ENCODE measurements at places on chromosomes 6 and 20.

- peak; percentile 32 for DNase-seq
Observed at GRCh38 chr6:53103993-53104675, 38.9 kb downstream of the FBXO9 start.

GRCh38 chr6:167742719-167743303 is 83.9 kb upstream of the AFDN start:
- peak; percentile 76 for DNase-seq

GRCh38 chr6:34090529-34090928 is 55.4 kb downstream of the GRM4 start:
- DNase-seq, result no peak

- DNase-seq, result no peak
Observed at GRCh38 chr6:78484198-78485064, 382.9 kb upstream of the IRAK1BP1 start.

- DNase-seq, result no peak
Observed at GRCh38 chr6:138230759-138231380, 12.6 kb upstream of the PBOV1 start.

DNA sequence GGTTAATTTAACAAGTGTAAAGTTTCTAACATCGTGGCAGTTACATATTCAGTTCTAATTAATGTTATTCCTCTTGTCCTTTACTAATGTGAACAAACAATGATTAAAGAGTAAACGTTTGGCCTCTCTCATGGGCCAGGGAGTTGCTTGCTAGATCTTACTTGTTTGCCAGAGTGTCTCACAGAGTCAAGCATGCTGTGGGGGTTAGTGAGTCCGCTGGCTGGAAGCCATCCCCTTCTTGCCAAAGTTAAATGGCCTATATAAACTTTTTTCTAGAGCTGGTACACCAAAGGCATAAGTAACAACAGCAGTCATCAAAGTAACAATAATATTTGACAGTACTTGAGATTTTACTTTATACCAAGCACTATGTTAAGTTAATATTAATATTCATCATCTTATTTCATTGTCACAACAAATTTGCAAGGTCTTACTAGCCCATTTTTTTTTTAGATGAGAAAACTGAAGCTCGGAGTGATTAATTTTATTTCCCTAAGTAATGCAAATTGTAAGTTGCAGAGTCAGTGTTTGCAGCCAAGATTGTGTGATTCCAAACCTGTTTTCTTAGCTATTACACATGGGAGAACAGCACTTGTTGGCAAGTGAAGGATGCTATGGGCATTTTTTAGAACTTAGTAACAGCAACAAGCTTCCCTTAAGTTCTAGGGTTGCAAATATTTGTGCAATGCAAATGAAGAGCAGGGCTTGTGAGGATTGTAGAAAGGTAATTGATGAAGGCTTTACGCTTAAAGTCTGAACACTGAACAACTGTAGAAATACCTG is 224.5 kb downstream of the RFPL4B start:
- DNase-seq, result no peak

DNA sequence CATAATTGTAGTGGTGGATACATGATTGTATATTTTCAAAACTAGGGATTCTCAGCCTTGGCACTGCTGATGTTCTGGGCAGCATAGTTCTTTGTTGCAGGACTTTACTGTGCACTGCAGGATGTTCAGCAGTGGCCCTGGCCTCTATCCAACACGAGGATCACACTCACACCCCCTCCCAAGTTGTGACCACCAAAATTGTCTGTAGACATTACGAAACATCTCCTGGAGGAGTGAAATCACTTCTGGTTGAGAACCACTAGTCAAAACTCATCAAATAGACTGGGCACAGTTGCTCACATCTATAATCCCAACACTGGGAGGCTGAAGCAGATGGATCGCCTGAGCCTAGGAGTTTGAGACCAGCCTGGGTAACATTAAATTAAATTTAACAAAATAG is 123.1 kb upstream of the CDYL start:
- no peak for DNase-seq

DNA sequence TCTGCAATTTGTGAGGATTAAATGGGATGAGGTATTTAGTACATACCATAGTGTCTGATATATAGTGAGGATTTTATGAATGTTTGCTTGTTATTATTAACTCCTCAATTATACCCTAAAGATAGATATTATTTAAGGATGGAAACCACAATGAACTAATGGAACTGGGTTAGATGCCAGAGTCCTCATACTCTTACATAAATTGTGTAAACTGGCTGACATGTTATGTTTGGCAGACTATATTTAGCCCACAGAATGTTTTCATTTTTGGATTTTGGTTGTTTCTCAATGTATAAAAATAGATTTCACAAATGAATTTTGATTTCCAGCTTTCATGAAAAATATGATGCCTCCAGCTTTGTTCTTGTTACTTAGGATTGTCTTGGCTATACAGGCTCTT is 37.6 kb downstream of the HTR1B start:
- DNase-seq, result no peak

- peak; percentile 63 for DNase-seq
Observed at GRCh38 chr6:130676077-130676772, 151.0 kb upstream of the SMLR1 start.

GRCh38 chr6:11552442-11552841 is 14.9 kb downstream of the TMEM170B start:
- DNase-seq, result no peak

DNA sequence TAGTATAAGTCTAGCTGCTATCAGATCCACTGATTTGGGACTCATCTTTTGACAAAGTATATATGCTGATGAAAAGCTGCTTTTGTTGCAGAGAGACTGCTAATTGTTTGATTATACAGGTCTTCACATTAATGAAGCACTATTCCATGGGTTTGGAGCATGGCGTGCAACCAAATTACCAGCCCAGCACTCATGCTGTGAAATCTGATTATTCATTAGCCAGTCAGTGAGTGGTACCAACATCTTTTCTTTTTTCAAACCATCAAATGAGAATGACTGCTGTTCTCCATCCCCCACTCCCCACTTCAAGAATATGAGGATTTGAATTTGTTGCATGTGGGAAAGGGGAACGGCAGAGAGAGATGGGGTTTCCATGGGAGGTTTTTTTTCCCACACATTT is 91.3 kb downstream of the ID4 start:
- DNase-seq, result no peak

DNA sequence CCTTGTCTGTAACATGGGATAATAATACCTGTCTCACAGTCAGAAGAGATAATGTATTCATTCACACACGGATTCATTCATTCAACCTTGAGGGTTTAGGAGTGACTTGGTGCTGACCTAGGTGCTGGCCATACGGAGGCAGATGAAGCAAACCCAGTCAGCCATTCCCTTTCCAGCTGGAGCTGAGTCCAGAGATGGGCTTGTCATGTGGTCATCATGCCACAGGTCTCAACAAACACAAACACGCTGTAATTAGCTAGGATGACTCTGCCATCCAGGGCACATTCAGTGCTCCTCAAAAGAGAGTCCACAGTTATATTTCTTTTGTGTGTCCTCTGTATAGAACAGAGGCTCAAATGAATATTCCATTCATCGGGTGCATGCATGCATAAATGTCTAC is 19.5 kb upstream of the PRELID3B start:
- no peak for DNase-seq

DNA sequence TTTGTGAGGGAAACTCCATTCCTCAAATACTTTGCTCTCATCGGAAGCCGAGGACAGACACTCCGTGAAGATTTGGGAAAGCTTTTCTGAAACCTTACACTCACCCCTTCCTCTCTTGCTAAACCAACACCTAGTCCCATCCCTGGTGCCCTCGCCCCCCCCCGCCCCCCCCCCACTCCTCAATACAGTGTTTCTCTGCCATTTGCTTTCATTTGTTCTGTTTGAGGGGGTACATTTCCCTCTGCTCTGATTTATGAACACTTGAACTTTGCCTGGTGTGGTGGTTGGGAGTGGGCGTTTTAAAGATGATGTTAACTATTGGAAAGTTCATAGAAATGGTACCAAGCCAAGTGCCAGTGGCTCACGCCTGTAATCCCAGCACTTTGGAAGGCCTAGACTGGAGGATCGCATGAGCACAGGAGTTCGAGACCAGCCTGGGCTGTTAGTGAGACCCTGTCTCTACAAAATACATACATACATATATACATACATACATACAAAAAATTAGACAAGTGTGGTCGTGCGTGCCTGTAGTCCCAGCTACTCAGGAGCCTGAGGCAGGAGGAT is 1.1 kb downstream of the RAB32 start:
- peak; percentile 48 for DNase-seq

- DNase-seq, result no peak
Observed at GRCh38 chr6:112245511-112246203, 8.7 kb downstream of the LAMA4 start.

- no peak for DNase-seq
Observed at GRCh38 chr6:14765721-14766390, 480.0 kb upstream of the JARID2 start.

- DNase-seq, result peak; percentile 83
Observed at GRCh38 chr6:85923013-85923430, 280.3 kb upstream of the SYNCRIP start.

DNA sequence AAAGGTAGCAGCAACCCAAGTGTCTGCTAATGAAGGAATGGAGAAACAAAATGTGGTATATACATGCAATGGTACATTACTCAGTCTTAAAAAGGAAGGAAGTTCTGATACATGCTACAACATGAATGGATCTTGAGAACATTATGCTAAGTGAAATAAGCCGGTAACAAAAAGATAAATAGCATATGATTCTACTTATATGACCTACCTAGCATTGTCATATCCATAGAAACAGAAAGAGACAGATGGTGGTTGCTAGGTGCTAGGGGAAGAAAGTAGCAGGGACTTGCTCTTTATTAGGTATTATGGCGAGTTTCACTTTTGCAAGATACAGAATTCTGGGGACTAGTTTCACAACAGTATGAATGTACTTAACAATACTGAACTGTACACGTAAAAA is 46.6 kb downstream of the UBR2 start:
- DNase-seq, result no peak

- peak; percentile 51 for DNase-seq
Observed at GRCh38 chr6:23559587-23560343, 566.2 kb upstream of the NRSN1 start.

DNA sequence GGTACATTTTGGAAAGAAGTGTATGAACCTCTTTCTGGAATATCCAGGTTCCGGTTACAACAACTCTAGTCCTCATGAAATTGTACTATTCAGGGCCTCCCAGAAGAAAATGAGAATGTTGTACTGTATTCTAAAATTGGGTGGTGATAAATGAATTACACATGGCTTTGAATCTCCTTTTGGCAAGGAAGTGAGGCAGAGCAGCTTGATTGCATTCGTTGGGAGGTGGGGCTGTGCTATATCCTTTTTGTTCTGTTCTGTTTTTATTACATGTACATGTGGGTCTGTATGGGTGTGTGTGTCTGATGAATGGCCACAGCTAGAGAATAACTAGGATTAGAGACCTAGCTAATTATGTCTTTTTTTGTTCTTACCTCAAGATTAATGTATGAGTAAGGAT is 37.8 kb upstream of the SNRPB2 start:
- DNase-seq, result no peak

DNA sequence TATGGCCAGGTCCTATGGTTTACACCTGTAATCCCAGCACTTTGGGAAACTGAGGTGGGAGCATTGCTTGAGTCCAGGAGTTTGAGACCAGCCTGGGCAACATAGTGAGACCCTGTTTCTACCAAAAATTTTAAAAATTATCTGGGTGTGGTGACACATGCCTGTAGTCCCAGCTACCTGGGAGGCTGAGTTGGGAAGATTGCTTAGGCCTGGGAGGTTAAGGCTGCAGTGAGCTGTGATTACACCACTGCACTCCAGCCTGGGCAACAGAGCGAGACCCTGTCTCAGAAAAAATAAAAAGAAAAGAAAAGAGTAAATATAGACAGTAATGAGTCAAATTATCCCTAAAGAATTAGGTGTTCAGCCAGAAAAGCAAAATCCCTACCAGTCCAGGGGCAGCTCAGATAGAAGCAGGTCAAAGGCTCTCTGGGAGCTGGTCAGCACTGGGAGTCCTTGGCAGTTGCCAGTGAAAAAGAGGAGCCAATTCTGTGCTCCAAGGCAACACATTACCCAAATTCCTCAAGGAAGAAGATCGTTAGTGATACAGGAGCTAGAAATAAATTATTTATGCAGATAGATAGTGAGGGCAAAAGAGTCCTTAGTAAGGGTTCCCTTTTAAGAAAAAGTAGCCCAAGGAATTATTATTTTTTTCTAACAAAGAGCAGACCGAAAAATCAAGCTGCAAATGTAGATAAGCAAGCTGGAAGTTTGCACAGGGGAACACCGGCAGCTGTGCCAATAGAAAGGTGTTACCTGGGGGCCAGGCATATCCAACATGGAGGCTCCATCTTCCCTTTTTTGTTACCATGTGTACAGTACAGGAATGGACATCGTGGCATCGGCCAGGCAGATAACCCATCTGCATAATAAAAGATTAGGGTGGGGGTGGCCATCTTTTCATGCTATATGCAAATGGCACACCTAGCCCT is 31.4 kb upstream of the SEC63 start:
- DNase-seq, result no peak

DNA sequence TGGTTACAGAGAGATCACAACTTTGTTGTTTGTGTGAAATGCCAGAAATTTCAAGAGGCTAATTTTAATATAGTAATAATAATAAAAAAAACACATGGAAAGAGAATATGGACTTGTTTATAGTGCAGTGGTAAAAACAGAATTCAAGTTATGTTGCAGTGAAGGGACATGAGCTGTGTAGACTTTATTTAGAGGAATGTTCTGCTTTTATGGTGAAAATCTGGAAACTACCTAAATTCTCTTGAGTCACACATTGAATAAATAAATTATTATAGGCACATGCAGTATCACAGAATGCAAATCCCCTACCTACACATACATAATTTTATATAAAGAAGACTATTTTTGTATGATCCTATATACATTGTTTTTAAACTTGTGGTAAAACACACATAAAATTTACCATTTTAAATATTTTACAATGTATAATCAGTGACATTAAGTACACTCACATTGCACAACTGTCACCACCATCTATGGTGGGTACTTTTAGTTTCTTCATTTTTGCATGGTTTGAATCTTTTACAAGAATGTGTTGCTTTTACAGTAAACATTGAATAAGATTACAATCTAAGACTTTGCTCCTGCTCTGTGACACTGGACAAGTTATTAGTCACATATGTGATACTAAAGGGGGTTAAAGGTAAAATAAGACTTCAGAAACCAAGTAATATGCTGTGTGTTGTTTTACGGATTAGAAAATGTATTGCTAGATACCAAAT is 107.4 kb downstream of the B3GAT2 start:
- no peak for DNase-seq

DNA sequence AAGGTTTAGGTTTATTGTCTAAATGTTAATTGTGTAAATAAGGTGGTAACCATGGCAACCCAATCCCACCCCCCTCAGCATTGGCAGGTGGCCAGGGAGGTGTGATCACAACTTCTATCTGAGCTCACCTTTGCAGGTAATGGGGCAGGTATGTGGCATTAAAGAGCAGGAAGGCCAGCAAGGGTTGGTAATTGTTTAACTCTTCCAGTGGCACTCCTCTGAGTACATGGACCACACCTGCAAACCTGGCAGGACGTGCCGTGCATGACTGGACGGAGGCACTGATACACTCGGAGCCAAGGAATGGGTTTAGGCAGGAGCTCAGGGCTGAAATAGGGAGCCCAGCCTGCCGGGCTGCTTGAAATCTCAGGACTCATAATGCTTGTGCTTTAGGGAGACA is 107.0 kb upstream of the BMP2 start:
- DNase-seq, result peak; percentile 77
